Muscle of arm (tissue), 14 donors: ENCODE measurements at places on chromosomes 1 and 21. TPM values are rescaled to one million over a fixed set of nuclear protein-coding genes. Genes with fewer than 3 reads are reported as not detected.

RUNX1 gene
- 5.3 TPM for polyA plus RNA-seq

SNX7 gene
- polyA plus RNA-seq = 31.4 TPM

MYOM3 gene
- polyA plus RNA-seq = 241 TPM

TNNI3K gene
- polyA plus RNA-seq = 0.62 TPM

RGS8 gene
- not detected for polyA plus RNA-seq

EPHA8 gene
- 0.08 TPM for polyA plus RNA-seq

TAS1R1 gene
- 7.0 TPM for polyA plus RNA-seq

OPTC gene
- not detected for polyA plus RNA-seq

CLCN6 gene
- polyA plus RNA-seq = 13.3 TPM

SSU72 gene
- polyA plus RNA-seq = 88.7 TPM

TRIM17 gene
- 0.38 TPM for polyA plus RNA-seq

PRELP gene
- 19.2 TPM for polyA plus RNA-seq

CLCA1 gene
- polyA plus RNA-seq = not detected

TOR3A gene
- polyA plus RNA-seq = 12.4 TPM

GRCh38 chr1:2258996-2259395, 30.9 kb downstream of the SKI start:
- DNase-seq = no peak

DNA sequence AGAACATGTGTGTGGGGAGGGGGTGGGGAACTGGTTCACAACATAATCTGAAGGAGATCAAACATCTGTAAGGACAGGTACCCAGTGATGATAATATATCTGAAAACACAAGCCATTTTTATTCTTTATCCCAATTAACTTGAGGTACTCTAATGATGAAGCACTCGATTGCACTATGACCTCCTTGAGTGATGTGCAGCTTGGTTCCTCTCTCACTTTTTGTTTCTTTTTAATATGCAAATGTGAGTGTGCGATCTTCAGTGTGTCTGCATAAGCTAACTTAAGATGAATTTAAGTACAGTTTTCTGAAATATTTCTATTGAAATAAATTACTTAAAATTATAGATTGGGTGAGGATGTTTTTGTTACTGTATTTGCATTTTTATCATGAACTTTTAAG, 50.6 kb upstream of the ANGPTL1 start:
- DNase-seq = no peak

- no peak for DNase-seq
Measured at GRCh38 chr1:58778385-58779000, 5.4 kb downstream of the JUN start.

GRCh38 chr1:102420034-102420433, 423.3 kb upstream of the OLFM3 start:
- DNase-seq = no peak

- no peak for DNase-seq
Measured at GRCh38 chr21:45207839-45208626, 79.7 kb downstream of the POFUT2 start.

GRCh38 chr1:30465096-30465495, 258.3 kb downstream of the MATN1 start:
- DNase-seq = no peak

DNA sequence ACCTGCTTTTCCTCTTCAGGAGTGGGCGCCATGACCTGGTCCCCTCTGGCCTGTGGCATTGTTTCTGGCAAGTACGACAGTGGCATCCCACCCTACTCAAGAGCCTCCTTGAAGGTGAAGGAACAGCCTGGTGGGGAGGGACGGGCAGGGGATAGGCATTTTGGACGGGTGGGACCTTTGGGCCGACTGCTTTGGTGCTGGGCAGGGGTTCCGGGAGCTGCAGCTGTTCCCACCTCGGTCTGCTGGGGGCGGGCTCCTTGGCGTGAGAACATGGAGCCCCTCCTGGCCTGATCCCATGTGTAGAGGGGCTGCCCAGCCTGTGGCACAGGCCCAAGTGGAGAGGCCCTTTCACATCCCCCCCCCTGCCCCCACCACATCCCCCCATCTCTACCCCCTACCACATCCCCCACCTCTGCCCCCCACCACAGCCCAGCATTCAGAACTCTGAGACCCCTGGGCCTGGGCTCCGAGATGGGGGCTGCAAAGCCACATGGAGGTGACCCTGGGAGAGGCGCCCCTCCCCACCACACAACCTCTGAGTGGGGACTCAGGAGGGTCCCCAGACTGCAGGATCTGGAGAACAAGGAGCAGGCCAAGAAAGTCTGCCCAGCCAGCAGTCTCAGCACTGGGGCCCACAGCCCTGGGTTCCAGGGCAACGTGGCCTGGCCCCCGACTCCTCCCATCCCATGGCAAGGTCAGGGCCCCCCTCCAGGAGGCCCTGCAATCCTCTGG, 50.0 kb downstream of the KCNAB2 start:
- no peak for DNase-seq

GRCh38 chr1:15042866-15043265, 110.7 kb upstream of the TMEM51 start:
- DNase-seq = no peak

GRCh38 chr1:33181921-33182341, at the start of gene TRIM62:
TRIM62 (minus strand) TSS chr1:33182043; CDS start chr1:33181432, 611 bp downstream.
- DNase-seq = peak; percentile 93

DNA sequence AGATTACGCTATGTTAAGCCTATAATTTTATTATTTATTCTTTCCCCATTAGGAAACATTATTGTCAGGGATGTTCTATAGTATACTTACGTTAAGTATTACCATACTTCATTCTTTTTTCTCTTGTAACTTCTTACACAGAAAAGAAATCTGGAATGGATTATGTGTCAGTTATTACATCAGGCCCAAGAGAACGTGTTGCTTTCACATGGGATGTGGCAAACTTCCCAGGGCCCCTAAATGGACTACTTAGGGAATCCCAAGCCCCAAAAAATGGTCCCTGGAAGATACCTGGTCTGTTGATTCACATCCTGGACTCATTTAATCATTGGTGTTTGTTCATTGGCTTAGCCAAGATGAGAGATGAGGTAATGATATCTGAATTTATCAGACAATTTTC, 249.8 kb downstream of the NRIP1 start:
- no peak for DNase-seq

- DNase-seq = no peak
Measured at GRCh38 chr1:199073166-199073565, 434.3 kb downstream of the PTPRC start.

GRCh38 chr1:55522353-55522903, 307.3 kb upstream of the USP24 start:
- no peak for DNase-seq

GRCh38 chr1:155967341-155968050, 10.9 kb downstream of the ARHGEF2 start:
- DNase-seq = no peak

GRCh38 chr1:222940095-222940494, 125.3 kb downstream of the DISP1 start:
- DNase-seq = no peak

GRCh38 chr1:165659581-165659895, 28.5 kb downstream of the MGST3 start:
- no peak for DNase-seq

DNA sequence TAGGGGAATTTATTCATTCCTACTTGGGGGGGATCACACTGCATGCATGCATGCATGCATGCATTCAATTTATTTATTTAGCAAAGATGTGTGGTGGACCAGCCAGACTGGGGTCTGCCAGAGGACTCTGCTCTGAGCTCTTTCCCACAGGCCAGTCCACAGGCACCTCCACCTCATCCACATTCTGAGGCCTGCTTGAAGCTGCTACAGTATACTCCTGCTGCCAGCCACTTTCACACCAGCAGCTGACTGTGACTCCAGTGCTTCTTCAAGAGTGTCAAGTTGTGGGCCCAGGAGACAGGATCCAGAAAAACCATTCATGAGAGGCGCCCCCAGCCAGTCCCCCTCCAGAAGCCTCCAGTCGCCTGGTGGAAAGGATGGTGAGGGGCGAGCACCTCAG, 30.9 kb downstream of the SSBP3 start:
- no peak for DNase-seq

DNA sequence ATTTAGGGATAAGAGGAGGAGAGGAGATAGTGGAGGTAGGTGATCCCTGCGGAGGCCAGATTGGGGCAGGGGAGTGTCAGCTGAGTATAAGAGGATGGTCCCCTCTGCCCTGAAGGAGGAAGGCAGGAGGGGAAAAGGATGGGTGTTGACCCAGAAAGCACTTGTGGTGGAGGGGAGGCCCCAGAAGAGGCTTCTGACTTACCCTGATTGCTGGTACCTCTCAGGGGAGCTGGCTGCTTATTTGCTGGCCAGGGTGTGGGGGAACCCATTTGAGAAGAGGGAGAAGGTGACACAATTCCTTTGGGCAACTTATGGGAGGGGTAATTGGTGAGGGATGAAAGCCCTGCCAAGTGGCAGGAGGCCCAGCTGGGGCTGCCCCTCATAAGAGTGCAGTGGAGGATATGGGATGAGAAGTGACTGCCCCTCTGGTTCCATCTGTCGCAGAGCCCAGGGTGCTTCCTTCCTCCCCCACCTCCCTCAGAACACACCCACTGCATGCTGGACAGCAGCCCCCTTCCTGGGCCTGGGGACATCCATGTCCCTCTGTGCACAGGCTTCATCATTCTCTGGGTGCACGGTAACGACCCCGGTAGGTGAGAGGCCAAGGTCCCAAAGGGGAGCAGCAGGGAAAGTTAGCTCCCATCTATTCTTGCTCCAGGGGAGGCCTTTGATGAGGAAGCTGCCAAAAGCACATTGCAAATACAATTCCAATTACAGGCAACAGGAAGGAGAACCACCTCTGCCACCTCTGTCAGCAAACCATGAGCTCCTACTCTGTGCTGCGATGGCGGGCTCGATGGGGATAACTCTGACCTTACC, 1.4 kb upstream of the PCSK9 start:
- DNase-seq = no peak

DNA sequence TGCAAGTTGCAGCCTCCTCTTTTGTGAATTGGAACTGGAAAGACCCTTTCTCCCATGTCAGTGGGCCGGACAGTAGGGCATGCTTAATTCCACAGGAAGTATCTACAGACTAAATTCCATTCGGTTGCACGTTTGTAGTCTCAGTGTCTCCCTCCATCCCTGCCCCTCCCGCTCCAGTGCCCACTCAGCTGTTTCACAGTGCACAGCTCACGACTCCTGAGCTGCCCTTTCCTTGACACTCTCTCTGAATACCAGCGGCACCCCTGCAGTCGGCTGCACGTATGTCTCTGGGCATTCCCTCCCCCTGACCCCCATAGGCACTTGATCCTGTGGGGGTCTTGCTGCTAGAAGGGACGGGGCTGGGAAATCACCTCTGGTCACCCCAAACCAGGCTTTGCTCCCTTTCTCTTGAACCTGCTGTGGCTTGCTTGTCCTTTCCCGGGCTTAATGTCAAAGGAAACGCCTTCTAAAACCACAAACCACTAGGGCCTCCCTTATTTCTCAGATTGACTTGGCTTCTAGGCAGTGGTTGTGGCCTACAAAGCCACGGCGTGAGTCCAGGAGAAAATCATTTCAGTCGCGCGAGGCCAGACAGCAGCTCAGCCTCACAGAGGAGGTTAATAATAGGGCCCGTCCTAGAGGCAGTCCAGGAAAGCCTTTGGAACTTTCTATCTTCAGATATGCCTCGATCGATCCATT, 365.3 kb upstream of the PROX1 start:
- DNase-seq = no peak

DNA sequence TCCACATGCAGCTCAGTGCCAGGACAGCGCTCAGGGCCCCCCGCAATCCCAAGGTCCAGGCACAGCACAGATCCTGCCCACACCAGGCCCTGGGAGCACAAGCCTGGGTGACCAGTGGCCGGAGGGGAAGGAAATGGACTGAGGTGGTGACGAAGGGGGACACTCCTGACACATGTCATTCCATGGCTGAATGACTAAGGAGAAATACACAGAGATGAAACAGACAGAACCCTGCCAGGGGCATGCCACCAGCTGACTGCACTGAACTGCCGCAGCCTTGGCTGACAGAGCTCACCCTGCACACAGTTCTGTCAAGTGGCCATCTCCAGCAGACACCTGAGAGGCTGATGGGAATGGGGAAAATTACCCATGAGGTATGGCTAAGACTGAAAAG, 56.1 kb downstream of the HSF2BP start:
- no peak for DNase-seq

DNA sequence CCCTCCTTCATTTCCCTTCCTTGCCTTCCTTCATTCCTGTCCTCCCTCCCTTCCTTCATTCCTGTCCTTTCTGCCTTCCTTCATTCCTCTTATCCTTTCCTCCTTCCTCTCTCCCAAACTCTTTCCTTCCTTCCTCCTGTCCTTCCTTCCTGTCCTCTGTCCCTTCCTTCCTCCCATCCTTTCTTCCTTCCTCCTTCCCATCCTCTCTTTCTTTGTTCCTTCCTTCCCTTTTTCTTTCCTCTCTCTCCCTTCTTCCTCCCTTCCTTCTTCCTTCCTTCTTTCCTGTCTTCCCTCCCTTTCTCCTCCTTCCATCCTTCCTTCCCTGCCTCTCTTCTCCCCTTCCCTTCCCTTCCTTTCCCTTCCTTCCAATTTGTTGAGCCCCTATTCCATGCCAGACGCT, 15.8 kb upstream of the JUN start:
- DNase-seq = no peak

GRCh38 chr1:9349331-9349851, 56.7 kb downstream of the SPSB1 start:
- no peak for DNase-seq

DNA sequence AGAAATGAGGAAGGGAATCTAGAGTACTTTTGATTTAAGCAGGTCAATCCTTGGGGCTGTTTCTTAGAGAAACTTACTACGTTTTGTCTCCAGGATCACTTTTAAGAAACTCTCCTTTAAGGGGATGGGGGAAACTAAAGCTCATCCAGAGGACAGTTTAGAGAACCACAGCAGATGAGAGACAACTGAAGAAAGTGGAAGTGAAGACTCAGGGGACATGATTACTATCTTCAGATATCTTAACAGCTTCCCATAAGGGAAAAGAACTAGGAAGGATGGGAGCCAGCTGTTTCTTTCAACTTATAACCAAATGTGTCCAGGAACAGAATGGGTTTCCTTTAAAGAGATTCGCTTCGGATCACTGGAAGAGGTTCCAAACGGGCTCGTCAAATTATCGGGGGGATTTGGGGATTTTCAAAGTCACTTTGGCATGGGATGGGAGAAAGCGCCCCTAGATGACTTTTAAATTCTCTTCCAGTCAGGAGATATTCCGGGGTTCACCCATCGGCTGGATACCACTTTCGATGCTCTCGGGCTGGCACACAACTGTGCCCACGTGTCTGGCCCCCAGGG, 1.2 kb downstream of the SCMH1 start:
- DNase-seq = peak; percentile 23

DNA sequence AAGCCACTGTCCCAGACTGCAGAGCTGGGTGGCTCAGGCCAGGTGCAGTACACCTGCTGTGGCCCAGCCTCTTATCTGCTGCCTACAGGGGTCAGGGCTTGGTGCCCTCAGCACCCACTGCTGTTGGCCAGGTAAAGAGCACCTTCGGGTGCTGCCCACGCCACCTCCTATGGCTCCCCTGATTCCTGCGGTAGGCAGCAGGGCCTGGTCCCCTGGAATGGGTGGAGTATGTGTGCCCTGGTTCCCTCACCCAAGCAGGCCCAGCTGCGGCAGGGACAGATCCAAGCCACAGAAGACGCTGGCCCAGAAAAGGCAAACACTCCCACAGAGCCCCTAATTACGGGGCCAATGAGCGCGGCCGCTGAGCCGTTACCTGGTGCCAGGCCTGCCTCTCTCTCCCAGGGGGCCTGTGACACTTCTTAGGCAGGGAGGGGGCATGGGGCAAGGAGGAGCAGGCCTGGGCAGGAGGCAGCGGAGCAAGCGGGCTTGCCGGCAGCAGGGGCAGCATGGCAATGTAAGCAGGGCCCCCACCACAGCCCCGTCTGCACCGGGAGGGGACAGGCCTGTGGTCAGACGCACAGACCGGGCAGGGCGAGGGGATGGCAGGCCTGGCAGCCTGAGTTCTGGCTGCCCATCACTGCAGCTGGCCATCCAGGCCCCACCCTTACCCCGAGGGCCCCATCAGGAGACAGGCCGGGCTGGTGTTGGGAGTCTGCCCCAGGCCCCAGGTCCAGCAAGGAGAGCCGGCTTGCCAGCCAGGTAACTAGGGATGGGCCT, 19.0 kb downstream of the ESPN start:
- no peak for DNase-seq
